ENCODE measurements at places on chromosomes 7 and 10.

GRCh38 chr10:6337382-6337781 is 134.7 kb downstream of the PFKFB3 start:
- DNase-seq, result no peak

GRCh38 chr7:17183630-17184328 is 114.7 kb upstream of the AHR start:
- DNase-seq, result no peak

DNA sequence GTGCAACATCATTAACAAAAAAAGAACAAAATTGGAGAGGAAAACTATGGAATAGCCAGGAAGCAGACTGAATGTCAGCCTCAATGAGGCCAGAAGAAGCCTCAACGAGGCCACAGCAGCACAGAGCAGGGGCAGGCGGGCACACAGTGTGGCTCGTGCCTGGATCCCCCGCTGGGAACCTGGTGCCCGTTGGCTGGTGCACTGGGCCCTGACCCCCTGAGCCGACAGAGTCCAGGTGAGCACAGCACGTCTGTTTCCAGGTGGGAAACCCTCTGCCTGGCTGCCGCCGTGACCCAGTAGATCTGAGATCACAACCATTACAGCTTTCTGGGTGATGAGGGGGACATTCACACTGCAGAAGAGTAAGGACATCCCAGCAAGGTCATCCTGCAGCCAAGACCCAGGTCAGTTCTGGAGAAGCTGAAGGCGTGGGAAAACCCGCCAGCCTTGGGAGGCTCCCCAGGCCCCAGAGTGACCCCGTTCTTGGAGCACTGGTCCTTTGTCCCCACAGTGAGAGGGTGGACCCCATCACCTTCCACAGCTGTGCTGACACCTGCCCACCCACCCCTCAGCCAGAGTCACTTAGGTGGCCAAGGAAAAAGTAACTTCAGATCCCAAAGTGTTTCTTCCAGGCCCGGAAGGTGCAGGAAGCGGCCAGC is 222.1 kb downstream of the ADARB2 start:
- DNase-seq, result no peak

- DNase-seq, result no peak
These were observed 255.2 kb upstream of the POT1 start for GRCh38 chr7:125184801-125185200.

DNA sequence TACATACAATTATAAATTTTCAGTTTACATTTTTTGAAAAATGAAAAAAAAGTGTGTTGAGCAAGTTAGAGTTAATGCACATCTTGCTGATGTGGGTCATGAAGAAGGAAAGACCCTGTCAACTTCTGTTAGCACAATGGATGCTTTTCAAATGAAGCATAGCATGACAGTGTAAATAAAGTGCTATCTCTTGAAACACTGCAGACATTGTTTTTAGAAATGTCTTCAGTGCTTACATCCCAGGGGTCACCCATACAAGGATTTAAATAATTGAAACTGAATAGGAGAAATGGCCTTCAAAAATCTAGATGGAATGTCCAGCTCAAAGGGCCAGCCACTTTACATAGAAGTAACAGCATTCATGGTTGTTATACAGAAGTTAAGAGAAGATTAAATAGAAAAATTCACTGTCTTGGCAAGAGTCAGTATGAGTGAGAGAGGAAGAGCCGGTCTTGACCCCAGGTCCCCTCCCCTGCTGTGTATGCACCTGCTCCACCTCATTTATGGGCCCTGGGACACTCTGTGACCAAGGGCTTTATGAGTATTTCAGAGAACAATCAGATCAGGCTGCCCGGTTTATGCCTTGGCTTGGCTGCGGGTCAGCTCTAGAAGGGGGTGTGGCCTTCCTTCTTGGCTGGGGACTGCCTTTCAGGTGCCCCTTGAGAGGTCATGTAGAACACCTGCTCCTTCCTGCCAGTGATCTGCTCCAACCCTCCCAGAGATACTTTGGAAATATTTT is 237.7 kb upstream of the TMEM72 start:
- DNase-seq, result no peak

GRCh38 chr7:36289833-36290661 is 99.6 kb upstream of the ANLN start:
- DNase-seq, result no peak

All from fibroblast of the conjunctiva (primary cell).